ENCODE measurements at places on chromosomes 5 and 9. TPM values are rescaled to one million over a fixed set of nuclear protein-coding genes. Genes with fewer than 3 reads are reported as not detected.

DNA sequence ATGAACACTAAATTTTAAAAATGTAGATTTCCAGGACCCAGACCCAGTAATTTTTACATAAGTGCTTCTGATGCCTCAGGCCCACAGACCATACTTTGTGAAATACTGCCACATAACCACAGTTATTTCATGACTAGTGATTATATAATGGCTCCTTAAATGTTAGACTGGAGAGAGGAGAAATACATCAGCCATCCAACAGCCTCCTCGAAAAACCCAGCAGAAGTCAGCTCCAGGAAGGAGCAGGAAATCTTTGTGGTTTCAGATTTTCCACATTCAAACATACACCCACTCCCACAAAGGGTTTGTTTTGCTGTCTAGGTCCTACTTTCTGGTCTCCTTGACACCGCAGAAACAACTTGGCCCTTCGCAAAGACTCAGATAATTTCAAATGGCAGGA lies 455.2 kb downstream of the DTWD2 start:
- H3K36me3 ChIP-seq = no peaks in the 10 kb centered on the region
- no peaks in the 10 kb centered on the region for H3K27me3 ChIP-seq
- H3K4me3 ChIP-seq = no peak overlapping the region

DNA sequence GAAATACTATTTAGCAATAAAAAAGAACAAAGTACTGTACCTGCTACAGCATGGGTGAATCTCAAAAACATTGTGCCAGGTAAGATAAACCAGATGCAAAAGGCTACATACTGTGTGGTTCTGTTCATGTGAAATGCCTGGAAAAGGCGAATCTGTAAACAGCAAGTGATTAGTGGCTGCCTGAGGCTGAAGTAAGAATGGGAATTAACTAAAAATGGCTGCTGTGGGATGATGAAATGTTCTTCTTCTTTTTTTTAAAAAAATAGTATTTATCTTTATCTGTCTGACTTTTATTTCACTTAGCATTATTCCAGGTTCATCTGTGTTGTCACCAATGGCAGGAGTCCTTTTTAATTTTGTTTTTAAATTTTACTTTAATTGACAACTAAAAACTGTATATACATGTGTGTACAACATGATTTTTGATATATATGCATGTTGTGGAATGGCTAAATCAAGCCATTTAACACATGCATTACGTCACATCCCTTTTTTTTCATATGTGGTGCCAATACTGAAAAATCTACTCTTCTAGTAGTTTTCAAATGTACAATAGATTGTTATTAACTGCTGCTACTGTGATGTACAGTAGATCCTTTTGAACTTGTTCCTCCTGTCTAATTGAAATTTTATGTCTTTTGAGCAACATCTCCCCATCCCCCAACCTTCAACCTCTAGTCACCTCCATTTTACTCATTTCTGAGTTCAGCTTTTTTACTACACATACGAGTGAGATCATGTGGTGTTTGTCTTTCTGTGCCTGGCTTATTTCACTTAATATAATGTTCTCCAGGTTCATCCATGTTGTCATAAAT lies 62.9 kb upstream of the TNFAIP8 start:
- H3K27ac ChIP-seq = no peak overlapping the region
- H3K4me1 ChIP-seq = peaks cover 18% of the 10 kb centered on the region
- no peak for DNase-seq
- H3K36me3 ChIP-seq = no peaks in the 10 kb centered on the region

DNA sequence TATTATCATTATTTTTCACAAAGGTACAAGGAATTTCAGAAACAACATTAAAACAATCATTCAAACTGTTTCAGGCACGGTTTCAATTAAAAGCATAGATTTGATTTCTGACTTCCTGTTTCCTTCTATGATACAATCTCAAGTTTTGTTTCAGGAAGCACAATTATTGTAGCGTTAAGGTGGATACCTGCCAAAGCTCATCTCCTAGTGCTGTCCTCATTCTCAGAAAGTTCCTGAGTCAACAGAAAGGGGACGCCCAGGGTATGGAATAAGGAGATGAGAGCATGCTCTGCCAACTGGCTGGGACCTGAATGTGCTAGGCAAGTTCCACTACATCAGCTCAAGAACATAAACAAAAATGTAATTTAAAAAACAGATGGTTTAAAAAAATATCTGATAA lies 2.0 kb upstream of the TRIM14 start:
- H3K27ac ChIP-seq = peak overlapping the region; percentile 68
- H3K36me3 ChIP-seq = peaks cover 11% of the 10 kb centered on the region
- no peak overlapping the region for H3K4me3 ChIP-seq
- no peaks in the 10 kb centered on the region for H3K27me3 ChIP-seq

DNA sequence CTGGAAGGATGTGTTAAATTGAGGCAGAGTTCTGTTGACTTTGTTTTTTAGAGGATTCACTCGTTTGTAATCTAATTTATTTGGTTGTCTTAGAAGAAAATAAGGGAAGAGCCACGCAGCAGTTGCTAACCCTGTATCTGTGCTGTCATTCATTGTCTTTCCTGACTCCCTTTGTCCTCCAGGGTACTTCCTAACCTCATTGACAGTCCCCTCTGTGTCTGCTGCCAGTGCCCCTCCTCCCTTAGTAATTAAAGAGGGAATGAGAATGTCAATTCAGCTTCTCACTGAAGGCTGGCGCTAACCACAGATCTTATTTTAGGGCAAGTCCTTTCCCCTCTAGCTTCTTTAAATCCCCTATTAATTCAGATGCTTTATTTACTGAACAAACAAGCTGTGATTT lies 84.0 kb downstream of the MAST4 start:
- H3K4me1 ChIP-seq = no peaks in the 10 kb centered on the region
- no peak overlapping the region for H3K4me3 ChIP-seq
- no peaks in the 10 kb centered on the region for H3K27me3 ChIP-seq
- H3K27ac ChIP-seq = no peak overlapping the region

GRCh38 chr9:95742821-95743220 lies 132.7 kb upstream of the ERCC6L2 start:
- peaks cover 19% of the 10 kb centered on the region for H3K27me3 ChIP-seq
- no peak overlapping the region for H3K27ac ChIP-seq

DNA sequence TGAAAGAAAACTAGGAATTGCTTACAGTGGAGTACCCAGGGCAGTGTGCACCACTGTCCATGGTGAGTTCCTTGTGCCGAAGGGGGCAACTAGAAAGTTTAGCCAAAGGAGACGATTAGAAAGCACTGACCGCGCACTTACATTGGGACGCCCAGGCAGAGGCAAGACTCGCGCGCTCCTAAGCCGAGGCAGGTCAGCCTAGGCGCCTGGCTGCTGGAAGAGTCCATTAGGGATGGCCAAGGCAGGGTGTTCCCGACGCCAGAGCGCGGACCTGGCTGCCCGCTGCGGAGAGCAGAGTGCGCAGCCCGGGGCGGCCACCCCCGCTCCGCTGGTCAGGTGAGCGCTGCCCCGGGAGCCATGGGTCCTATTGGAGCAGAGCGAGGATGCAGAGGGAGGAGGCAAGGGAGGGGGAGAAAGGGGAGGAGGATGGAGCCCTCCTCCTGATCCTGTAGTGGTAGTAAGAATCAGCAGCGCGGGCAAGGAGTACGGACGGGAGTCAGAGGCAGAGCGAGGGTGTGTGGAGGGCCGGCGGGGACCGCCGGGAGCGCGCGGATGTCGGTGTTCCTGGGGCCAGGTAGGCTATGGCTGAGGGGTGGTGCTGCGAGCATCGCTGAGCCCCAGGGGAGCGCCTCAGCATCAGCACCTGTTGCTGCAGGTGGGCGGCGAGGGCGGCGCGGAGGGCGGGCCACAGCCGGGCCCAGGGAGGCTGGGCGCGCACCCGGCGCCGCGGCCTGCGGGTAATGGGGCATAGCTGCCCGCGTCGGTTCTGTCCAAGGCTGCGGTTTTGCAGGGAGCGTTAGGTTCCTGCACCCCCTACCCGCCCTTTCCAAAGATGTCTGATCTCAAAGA lies at the start of gene ADGRV1:
ADGRV1 (plus strand) TSS at position 454 of the 849 bp plus-strand sequence; CDS start at position 553, 99 bp downstream.
- no peak within 1 kb of the TSS for H3K27ac ChIP-seq
- H3K4me3 ChIP-seq = no peak within 1 kb of the TSS
- H3K36me3 ChIP-seq = no peaks in the 10 kb centered on the region
- H3K27me3 ChIP-seq = peaks cover 59% of the 10 kb centered on the region
- no peaks in the 10 kb centered on the region for H3K4me1 ChIP-seq

The ENTPD2 gene
- polyA plus RNA-seq = 0.27 TPM

The RASEF gene
- 3.0 TPM for polyA plus RNA-seq

The BARHL1 gene
- 0.11 TPM for polyA plus RNA-seq

Measured in thymus (tissue), 14 donors.